ENCODE measurements at places on chromosomes 2 and 18. TPM values are rescaled to one million over a fixed set of nuclear protein-coding genes. Genes with fewer than 3 reads are reported as not detected.
A peak's percentile ranks its signal among the peaks of the same experiment; 100 is the strongest.

Gene LONRF2
- total RNA-seq, result under 0.01 TPM

Gene TPO
- not detected for total RNA-seq

GRCh38 chr18:51275712-51276476 lies 78.4 kb upstream of the MEX3C start:
- no peak for DNase-seq

DNA sequence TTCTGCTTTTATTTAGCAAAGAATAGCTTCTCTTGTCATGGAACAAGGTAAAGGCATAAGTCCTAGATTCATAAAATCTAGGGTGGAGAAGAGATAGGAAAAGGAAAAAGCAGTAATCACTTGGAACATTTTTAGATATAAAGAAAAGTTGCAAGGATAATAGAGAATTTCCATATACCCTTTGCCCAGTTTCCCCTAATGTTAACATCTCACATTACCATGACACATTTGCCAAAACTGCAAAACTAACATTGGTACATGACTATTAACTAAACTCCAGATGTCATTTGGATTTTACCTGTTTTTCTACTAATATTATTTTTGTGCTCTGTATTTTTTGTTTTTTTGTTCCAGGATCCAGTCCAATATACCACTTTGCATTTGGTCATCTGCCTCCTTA lies 265.1 kb downstream of the ETAA1 start:
- no peak for DNase-seq

DNA sequence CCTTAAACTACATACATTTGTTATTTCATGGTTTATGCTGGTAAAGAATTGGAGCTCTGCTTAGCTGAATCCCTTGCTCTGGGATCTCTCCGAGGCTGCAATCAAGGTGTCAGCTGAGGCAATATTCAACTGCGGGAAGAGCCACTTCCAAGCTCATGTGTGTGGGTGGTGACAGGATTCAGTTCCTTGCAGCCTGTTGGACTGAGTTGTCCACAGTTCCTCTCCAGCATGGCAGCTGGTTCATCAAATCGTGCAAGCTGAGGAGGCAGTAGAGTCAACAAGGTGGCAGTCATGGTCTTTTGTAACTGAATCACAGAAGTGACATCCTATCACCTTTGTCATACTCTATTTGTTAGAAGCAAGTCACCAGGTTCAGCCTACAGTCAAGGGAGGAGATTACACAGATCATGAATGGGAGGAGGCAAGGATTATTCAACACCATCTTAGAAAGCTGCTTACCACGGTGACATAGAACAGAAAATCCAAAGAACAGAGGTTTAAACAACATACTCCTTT lies 56.9 kb downstream of the CTIF start:
- DNase-seq, result no peak

DNA sequence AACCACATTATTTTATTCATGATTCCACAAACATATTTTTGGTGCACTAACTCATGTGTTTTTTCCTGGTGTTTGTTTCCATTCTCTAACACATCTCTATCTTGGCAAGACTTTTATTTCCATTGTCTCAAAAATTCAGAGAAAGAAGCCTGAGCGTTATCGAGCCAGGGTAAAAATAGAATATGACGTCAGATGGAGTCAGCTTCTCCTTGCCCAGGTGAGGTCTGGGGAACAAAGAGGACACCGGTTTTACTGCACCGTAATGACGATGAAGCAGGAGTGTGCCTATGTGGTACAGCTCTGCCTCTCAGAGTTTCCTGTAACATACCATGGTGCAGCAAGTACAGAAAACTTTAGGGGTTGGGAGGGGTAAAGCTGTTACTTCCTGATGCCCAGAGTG lies 661.6 kb downstream of the PLCL1 start:
- DNase-seq, result no peak

DNA sequence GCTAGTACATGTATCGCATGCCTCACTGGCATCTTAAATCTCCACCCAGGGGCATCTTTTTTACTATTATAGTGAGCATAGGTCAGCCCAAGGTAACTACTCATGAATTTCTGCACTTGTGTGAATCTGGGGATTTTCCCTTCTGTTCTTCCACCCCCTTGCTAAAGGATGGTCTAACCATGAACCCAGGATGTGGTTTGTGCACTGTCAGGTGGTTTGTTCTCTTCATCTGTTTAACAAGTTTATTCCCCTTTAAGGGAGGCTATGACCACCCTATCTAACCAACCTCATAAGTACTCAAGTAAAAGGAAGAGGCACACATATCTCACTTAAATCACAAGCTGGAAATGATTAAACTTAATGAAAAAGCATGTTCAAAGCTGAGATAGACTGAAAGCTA lies 243.0 kb downstream of the RPRM start:
- no peak for DNase-seq

DNA sequence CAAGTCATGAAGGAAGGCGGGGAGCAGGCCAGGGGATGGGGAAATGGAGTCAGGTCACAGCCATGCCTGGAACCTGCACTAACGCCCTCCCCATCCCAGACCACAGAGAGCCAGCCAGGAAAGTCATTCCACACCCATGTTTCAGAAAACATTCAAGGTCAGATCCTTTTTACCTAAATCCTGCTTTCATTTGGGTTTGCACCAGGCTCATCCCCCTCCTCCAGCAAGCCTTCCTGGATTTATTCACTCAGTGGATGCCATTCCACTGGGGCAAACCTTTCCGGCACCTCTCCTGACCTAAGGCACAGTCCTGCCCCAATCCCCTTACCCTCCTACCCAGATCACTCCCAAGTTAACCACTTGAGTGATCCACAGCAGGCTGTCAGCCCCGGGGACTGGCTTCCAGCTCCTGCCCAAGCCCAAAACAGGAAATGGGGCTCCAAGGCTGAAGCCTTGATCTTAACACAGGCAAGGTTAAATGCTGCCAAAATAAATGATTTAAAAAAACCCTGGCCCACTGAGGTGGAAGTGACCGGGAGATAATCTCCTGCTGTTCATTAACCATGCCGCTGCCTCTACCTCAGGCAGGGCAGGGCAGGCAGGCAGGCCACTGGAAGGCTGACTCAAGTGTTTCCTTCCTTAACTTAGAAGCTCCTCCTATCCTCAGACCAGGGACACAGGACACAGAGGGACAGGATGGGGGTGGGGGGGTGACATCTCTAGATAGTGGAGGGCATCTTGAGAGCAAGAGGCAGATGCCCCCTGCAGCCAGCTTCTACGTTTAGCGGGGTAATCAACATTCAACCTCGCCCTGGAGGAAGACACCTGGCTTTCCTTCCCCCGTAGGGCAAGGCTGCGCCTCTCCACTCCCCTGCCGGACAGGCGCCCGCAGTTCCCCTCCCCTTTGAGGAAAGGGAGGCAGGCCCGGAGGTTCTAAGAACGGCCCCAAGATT lies 1.4 kb downstream of the RAB11FIP5 start:
- DNase-seq, result peak; percentile 60

DNA sequence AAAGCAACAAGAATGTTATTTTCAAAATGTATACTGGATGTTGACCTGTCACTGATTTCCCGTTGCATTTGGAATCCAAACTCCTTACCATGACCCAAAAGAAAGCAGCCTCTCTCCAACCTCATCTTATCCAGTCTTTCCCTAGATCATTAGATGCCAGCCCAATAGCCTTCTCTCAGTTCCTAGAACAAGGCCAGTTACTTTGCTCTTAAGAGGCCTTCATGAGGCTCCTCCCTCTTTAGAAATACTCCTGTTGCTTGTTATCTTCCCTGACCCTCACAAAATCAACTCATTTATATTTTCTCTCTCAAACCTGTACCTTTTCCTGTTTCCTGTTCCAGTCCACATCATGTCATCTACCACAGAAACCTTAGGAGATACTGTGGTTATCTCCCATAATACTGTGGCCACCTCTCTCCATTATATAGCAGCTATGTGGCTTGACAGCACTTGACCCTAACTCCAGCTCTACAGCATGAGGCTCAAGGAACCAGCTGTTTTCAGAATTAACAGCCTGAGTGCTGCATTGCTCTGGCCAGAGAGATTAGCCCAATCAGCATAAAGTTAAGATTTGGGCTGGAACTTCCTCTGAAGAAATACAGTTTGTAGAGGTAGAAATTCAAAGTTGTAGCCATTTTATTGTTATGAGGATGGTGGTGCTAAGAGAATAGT lies 22.8 kb downstream of the SRBD1 start:
- no peak for DNase-seq

- DNase-seq, result no peak
Measured at GRCh38 chr18:62682371-62682770, 33.0 kb upstream of the PHLPP1 start.

DNA sequence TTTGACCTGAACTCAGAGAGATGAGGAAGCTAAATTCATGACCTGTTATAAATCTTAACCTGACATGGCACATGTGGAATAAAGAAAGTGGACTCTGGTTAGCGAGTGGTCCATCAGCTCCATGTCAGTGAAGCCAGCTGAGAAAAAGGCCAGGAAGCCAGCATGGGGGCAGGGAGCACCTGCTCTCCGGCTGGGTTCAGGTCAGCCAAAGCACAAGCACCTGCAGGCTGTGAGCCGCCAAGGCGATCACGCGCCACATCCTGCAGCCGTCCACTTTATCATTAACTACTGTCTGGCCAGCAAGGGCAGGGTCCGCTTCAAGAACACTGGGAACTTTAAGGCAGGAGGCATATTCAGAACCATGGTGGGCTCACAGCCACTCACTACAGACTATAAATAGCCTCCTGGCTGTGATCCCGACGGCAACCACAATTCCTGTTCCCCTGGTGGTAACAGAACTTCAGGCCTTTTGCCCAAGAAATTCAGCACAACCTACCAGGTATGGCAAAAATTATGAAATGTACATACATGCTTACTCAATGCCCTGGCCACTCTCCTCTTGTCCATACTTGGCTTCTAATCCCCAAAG lies 35.5 kb downstream of the ACVR1 start:
- no peak for DNase-seq

GRCh38 chr2:11701751-11702301 lies 31.8 kb upstream of the NTSR2 start:
- no peak for DNase-seq

Data from bronchial epithelial cell (primary cell).